ENCODE measurements at places on chromosomes 5 and 9. TPM values are rescaled to one million over a fixed set of nuclear protein-coding genes. Genes with fewer than 3 reads are reported as not detected.

MCIDAS gene
- not detected for polyA plus RNA-seq

GPR21 gene
- 0.35 TPM for polyA plus RNA-seq

SOX30 gene
- polyA plus RNA-seq = 0.09 TPM

CYSTM1 gene
- polyA plus RNA-seq = 14.9 TPM

PCDHB4 gene
- polyA plus RNA-seq = 0.04 TPM

FAM120A gene
- polyA plus RNA-seq = 72.6 TPM

DNA sequence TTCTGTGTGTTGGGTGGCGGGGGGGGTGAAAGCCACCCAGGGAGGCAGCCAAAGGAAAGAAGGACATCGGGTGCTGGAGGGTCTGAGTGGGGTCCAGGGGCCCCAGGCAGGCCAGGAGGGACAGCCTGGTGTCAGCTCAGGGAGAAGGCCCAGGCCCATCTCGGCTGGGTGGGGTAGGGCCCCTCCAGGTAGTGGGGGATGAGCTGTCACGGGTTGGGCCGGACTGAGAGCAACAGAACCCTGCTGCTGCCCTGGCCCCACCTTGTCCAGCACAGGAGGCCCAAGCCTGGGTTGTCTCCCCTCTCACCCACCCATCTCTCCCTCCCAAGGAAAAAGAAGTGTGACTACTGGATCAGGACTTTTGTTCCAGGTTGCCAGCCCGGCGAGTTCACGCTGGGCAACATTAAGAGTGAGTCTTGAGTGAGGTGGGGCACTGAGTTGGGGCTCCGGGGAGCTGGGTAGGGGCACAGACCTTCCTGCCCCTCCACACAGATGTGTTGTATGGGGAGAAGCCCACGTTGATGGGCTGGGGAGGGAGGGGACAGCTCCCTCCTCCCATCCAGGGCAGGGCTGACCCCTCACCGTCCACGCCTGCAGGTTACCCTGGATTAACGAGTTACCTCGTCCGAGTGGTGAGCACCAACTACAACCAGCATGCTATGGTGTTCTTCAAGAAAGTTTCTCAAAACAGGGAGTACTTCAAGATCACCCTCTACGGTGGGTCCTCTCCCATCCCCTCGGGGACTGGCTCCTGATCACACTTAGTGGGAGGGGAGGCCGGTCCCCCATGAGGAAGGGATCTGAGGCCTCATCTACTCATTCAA lies 2.3 kb downstream of the LCN2 start:
- DNase-seq = no peak

GRCh38 chr9:131744720-131745201 lies 4.9 kb upstream of the RAPGEF1 start:
- DNase-seq = no peak

DNA sequence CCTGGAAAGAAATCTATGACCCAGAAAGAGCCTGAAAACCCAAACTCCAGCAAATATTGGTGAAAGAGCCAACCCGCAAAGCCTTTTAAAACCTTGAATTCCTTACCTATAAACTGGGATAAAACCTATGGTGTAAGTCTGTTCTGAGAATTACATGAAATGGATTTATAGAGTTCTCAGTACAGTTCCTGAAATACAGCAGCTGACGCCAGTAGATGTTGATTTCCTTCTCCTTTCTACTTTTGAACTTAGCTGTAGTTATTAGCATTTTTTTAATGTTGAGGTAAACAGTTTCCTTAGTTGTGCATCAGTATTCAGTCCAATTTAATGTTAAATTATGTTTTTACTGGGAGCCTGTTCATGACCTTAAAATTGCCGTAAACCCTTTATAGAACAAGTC lies 3.7 kb downstream of the SPIN1 start:
- no peak for DNase-seq

GRCh38 chr5:125337294-125337693 lies 590.9 kb upstream of the ZNF608 start:
- DNase-seq = no peak

GRCh38 chr5:112720576-112720975 lies 17.1 kb upstream of the APC start:
- no peak for DNase-seq

DNA sequence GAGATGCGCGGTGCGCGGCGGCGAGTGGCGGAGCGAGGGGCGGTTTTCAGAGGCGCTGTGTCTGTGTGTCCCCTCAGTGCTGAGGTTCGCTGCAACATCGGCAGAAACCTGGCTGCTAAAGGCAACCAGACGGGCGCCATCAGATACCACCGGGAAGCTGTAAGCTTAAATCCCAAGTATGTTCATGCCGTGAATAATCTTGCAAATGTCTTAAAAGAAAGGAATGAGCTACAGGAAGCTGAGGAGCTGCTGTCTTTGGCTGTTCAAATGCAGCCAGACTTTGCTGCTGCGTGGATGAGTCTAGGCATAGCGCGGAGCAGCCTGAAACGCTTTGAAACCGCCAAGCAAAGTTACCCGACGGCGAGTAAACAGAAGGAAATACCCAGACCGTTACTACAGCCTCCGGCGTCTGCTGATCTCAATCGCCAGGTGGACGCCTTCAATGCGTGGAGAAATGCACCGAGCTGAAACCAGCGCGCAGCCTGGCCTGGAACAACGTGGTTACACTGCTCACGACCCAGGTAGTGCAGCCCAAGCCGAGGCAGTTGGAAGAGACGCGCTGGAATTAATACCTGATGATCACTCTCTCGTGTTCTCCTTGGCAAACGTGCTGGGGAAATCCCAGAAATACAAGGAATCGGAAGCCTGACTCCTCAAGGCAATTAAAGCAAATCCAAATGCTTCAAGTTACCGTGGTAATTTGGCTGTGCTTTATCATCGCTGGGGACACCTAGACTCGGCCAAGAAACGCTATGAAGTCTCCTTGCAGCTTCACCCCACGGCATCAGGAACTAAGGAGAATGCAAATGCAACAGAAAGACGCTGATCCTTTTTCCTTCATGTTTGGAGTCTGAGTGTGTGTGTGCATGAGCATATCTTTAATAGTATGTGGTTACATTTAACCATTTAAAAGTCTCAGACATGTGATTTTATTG lies 15.9 kb downstream of the OR2V1 start:
- peak; percentile 21 for DNase-seq

- no peak for DNase-seq
Measured at GRCh38 chr5:11037080-11037479, 276.0 kb upstream of the DAP start.

GRCh38 chr5:131392466-131393095 lies 128.7 kb downstream of the CDC42SE2 start:
- no peak for DNase-seq

DNA sequence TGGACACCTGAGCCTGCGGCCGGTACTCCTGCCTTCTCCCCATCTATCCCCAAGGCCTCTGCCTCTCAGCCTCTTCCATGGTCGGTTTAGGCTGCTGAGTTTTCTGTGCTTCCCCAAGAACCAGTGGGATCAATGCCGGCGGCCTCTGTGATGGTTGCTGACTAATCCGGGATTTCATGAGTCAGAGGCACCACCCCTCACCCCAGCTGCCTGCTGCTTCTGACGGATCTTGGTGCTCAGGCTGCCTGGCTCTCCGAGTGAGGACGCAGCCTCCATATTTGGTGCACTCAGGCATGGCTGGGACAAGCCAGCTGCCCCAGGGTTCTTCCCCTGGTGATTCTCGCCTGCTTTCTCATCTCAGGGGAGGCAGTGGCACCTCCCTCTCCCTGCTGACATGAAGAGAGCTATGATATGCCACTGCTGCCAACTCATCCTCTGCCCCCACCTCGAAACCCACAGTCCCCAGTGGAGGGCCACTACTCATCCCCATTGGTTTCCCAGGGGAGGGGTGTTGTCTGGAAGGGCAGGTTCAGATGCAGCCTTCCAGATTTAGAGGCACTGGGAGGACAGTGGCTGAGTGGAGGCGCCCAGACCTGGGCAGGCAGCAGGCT lies 3.3 kb upstream of the MAN1B1 start:
- DNase-seq = peak; percentile 91

DNA sequence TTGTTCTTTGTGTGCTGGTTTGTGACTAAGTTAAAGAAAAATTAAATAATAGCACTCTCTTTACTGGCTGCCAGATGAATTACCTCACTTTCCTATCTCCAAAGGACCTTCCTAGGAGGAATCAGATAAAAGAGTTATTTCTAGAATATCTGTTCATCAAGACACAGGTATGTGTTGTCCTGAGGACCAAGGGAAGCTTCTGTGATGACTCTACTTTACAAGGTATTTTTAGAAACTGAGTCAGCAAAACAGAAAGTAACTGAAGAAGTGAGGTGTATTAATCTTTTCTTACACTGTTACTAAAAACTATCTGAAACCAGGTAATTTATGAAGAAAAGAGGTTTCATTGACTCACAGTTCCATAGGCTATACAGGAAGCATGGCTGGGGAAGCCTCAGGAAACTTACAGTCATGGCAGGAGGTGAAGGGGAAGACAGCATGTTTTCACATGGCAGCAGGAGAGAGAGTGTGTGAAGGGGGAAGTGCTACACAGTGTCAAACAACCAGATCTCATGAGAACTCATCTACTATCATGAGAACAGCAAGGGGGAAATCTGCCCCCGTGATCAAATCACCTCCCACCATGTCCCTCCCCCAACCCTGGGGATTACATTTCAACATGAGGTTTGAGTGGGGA lies 189.2 kb upstream of the DMAC1 start:
- no peak for DNase-seq

DNA sequence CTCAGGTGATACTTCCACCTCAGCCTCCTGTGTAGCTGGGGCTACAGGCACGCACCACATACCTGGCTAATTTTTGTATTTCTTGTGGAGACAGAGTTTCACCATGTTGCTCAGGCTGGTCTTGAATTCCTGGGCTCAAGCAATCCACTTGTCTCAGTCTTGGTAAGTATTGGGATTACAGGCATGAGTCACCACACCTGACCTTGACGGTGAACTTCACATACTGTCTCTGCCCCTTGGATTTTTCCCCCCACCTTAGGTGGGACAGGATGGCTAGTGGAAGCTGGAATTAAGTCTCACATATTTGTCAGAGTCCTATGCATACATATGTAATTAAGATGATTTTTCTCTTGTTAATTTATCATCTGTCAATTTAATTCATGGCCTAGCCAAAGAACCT lies 20.9 kb upstream of the RFK start:
- DNase-seq = no peak

DNA sequence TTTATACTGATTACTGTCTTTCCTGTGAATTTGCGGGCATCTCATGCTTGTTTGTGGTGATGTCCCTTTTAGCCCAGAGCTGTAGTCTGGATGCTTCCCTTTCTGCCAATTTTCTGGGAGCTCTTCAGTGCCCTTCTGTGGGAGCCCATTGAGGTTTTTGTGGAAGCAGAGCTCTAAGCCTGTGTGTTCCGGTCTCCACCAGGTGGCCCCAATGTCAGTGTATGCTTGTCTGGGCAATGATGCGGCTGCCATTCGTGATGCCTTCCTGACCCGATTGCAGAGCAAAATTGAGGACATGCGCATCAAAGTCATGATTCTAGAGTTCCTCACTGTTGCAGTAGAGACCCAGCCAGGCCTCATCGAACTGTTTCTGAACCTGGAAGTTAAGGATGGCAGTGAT lies 35.1 kb downstream of the SH3GLB2 start:
- no peak for DNase-seq

GRCh38 chr9:104911032-104911607 lies 16.8 kb downstream of the ABCA1 start:
- DNase-seq = no peak

DNA sequence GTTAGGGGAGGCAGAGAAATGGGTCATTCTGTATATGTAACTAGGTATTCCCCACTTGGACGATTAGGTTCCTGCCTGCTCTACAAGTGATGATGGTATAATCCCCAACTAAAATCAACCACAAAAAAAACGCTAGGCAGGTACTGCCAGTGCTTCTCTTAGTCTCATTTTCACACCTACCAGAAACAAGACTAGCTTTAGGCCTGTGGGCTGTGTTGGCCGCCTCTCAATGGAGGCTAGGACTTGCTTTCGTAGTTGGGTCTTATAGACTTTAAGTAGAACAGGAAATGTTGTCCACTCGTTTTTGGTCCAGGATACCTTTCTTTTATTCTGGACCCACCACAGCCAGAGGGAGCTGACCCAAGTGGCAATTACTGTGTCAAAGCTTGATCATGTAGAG lies 111.8 kb downstream of the UNC13B start:
- no peak for DNase-seq

GRCh38 chr5:65479527-65479926 lies 2.2 kb downstream of the ADAMTS6 start:
- no peak for DNase-seq

DNA sequence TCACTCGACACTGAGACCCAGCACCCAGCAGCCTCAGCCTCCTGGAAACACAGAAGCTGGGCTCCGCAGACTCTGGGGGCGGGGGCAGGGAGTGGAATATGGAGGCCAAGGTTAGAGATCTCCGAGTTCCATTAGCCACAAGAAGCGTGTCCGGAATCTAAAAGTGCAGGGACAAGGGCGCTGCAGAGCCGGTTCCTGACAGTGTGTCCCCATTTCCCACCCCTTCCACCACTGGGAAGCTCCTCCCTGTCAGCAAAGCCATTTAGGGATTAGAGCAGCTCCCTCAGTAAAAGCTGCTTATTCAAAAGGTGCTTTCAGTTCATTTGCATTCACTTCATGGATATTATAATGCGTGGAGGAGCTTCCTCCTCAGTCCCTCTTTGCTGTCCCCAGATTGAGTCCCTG lies 74.1 kb upstream of the HSPA9 start:
- DNase-seq = no peak

GRCh38 chr9:92649007-92649406 lies 20.9 kb downstream of the IPPK start:
- no peak for DNase-seq

- peak; percentile 93 for DNase-seq
Measured at GRCh38 chr9:121529237-121529987, 29.8 kb upstream of the GGTA1 start.

DNA sequence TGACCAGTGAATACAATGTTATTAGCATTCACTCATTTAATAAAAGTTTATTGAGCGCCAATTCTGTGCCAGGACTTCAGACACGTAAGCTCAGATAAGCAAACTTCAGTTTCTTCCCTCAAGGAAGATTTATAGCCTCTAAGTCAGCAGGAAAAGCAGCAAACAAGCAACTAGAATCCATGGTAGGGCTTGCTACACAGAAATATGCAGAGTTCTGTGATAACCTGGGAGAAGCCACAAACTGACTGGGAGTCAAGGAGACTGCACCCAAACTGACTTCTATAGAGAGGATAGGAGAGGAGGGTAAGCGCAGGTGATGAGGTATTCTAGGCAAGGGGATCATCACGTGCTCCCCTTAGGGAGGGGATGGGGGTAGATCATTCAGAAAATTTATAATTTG lies 1.4 kb upstream of the OGN start:
- no peak for DNase-seq

GRCh38 chr5:179417696-179418095 lies 72.4 kb upstream of the ADAMTS2 start:
- DNase-seq = no peak

- no peak for DNase-seq
Measured at GRCh38 chr5:142015781-142016533, 3.1 kb upstream of the GNPDA1 start.

Measured in AG04450 (cell line).